ENCODE measurements at places on chromosomes 5 and 9. TPM values are rescaled to one million over a fixed set of nuclear protein-coding genes. Genes with fewer than 3 reads are reported as not detected.

PRR7 gene
- total RNA-seq, result 19.7 TPM

HTR1A gene
- 25.2 TPM for total RNA-seq

- DNase-seq, result no peak
Measured at GRCh38 chr9:37281541-37281940, 141.0 kb upstream of the GRHPR start.

PTPRD gene
- 391 TPM for total RNA-seq

MTMR12 gene
- 31.8 TPM for total RNA-seq

LECT2 gene
- total RNA-seq, result not detected

CBY3 gene
- not detected for total RNA-seq

PCDHGB7 gene
- total RNA-seq, result 16.4 TPM

GRCh38 chr9:20570756-20571155, 51.5 kb downstream of the MLLT3 start:
- no peak for DNase-seq

DNA sequence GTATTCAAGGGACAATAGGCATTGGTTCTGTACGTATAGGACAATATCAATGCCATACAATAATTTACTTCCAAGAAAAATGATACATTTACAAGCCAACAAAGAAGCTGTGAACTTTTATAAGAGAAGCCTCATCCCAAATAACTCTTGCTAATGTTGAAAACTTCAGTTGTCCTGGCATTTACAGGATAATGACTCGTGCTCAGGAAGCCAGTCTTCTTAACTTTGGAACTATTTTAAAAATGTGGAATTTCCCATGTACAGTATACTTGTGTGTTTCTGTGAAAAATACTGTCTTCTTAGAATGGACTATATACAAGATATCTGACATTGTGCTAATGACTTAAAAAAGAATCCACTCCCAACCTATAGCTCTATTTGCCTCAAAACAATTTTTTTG, 1479.3 kb upstream of the CDH9 start:
- no peak for DNase-seq

ZBED3 gene
- total RNA-seq, result 8.7 TPM

DPH7 gene
- total RNA-seq, result 53.3 TPM

DNA sequence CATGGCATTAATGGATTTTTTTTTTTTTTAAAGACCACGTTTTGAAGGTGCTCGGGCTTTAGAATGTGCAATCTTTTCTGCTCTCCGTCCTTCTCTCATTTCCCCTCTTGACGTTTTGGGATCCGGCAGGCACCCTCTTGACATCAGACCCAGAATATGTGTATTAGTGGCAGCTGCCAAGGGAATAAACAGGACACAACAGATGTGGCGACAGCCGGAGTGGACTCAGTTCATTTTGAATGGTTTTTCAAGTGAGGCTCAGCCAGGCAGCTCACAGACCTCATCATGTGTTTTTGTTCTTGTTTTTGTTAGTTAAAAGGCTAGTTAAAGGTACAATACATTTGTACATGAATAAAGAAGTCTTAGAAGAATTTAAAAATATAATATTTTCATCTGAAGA, 365.0 kb upstream of the SEMA6A start:
- DNase-seq, result no peak

DNA sequence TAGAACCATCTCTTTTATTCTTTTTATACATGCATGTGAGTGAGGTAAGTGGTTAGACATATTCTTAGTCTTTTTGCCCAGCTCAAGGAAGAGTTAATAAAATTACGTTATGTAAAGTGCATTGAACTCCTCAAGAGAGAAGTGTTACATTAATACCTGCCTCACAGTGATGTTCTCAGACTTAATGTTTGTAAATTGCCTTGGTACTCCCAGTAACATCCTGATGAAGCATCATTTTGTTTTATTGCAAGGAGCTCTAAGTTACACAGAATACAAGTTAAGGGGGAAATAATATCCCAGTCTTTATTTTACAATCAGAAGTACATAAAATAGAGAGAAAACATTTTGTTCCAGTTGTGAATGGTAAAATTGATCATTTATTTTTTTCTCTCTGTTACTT, 89.5 kb upstream of the ARRDC3 start:
- DNase-seq, result no peak

DNA sequence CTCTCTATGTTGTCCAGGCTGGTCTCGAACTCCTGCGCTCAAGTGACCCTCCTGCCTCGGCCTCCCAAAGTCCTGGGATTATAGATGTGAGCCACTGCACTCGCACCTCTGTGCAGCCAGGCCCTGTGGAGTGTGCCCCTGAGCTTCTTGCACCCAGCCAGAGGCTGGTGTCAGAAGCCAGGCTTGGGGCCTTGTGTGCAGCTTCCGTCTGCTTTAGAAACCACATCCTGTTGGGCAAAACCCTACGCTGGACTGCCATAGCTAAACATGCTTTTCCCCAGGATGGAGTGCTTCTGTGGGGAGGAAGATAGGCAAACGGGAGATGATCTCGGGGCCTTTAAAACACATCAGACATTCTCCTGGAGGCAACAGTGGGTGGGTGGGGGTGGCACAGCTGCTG, 40.1 kb downstream of the PRRT1B start:
- DNase-seq, result no peak

All from dorsolateral prefrontal cortex (tissue), 122 donors.